ENCODE measurements at places on chromosomes 12 and 14.

DNA sequence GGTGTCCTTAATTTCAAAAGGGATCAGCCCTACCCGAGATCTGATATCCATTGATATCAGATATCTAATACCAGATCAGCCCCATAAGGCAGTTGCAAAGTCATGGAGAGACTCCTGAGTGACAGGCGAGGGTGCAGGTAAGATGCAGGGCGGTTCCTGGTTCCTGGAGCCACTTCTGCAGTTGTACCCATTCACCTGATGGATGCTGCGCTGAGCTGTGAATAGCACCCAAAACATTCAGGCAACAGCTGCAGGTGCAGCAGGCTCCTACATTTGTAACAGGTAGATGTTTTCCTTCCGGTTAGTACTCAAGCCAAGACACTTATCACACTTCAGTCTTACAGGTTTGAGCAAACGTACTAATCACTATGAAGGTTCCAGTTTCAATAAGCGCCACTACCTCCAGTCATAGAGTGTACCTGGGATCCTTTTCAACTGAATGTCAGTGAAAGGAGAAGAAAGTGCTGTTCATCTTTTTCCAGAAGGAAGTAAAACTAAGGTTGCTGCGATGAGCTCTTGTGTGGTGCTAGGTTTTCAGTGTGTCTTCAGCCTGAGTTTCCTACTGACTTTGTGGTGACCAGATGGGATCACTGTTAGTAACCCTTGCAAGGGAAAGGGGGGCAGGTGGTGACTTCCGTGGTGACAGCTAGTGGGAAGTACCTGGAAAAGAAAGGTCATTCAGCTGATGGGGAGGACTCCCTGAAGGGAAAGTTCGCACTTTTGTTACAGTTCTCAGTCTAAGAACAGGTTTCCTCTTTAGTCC lies 1.9 kb downstream of the ATP6V0A2 start:
- peak; percentile 28 for DNase-seq

GRCh38 chr12:112025808-112026375 lies 12.7 kb downstream of the ERP29 start:
- DNase-seq: no peak

DNA sequence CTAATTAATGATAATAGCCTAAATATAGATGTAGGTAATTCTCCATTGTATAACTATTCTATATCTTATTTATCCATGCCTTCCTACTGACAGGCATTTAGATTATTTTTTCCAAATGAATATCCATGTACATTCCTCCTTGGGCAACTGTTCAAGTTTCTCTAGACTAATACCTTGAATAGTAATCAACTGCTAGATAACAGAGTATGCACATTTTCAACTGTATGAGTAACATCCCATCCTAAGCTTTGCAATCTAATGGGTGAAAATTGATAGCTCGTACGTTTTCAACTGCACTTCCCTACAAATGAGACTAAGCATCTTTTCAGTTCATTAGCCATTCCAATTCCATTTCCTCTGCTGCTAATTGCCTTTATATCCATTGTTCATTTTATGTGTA lies 37.0 kb downstream of the YAF2 start:
- no peak for DNase-seq

GRCh38 chr14:36454599-36455240 lies 65.3 kb downstream of the NKX2-1 start:
- DNase-seq: no peak

DNA sequence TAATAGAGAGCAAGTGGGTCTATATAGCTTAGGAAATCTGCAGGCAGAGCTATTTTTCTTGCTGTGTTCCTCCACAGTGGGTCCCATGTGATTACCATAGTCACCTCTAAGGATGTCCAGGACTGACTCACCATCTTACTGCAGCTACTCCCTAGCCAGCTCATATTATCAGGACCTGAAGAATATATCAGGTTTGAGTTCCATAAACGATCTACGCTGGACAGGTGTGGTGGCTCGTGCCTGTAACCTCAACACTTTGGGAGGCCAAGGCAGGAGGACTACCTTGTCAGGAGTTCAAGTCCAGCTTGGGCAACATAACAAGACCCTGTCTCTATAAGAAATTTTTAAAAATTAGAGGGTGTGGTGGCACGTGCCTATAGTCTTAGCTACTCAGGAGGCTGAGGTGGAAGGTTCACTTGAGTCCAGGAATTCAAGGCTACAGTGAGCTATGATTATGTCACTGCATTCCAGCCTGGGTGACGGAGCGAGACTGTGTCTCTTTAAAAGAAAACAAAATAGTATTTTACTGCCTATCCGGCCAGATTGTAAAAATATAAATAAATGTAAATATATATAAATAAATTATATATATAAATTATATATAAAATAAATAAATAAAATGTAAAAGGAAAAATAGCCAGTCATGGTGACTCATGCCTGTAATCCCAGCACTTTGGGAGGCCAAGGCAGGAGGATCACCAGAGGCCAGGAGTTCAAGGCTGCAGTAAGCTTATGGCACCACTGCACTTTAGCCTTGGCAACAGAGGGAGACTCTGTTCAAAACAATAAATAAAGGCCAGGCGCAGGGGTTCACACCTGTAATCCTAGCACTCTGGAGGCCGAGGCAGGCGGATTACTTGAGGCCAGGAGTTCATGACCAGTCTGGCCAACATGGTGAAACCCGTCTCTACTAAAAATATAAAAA lies 6.9 kb upstream of the SPRYD4 start:
- DNase-seq: no peak

Measured in colonic mucosa (tissue), 4 donors.